ENCODE measurements at places on chromosomes 13 and 19.

GRCh38 chr13:28316836-28317235, 178.1 kb downstream of the FLT1 start:
- DNase-seq = no peak

DNA sequence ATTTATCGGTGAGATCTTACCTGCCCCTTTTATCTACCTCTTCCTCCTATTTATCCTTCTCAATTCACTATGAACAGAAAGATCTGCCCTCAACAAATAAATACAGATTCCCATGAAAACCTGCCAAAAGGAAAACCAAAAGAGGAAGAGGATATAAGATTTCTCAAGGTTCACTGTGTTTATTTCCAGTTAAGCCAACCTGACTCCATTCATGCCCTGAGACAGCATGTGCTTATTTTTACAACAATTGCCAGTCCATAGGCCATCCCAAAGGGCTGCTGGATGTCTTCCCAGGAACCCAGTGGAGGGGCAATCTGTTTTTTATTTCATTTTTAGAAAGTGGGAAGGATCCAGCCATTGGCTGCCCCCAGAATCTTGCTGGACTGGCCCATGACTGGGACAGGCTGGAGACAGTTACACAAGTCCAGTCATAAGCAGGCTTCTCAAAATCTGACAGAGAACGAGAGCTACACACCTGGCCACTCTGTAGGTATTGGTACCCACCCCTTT, 209.1 kb downstream of the IRS2 start:
- no peak for DNase-seq

GRCh38 chr13:77323858-77324257, 3.0 kb downstream of the MYCBP2 start:
- no peak for DNase-seq

GRCh38 chr13:110030394-110030928, 244.1 kb upstream of the IRS2 start:
- no peak for DNase-seq

GRCh38 chr13:50129706-50130122, 114.5 kb downstream of the KCNRG start:
- DNase-seq = no peak

DNA sequence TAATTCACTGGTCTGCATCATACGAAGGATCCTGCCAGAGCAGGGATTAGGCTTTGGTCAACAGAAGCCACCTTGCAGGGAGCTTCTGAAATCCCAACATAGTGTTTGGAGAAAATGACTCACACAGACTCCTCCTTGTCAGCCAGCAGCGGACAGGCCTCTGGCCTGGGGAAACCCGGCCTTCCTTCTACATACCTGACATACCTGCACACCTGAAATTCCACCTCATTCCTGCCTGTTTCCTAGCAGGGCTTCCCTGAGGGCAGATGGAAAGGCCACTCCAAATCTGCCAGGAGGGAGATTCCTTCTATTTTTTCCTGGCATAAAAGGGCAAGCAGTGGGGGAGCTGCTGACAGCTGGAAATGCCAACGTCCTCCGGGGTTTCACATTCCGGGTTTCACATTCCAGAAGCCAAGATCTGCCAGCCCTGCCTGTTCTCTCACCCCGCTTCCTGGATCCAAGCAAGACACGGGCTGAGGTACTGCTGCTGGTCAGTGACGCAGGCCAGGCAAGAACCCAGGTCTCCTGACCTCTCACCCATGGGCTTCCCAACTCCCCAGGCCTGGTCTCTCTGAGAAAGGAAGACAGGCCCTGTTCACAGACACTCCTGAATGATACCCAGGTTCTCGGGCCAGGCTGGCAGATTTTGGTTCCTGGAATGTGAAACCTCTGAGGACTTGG, 18.2 kb upstream of the IGFL1 start:
- peak; percentile 97 for DNase-seq
